GOT3 (cell line): ENCODE measurements at places on chromosomes 7 and 10.

- DNase-seq: no peak
Observed at GRCh38 chr10:97757471-97757870, 14.3 kb downstream of the SFRP5 start.

DNA sequence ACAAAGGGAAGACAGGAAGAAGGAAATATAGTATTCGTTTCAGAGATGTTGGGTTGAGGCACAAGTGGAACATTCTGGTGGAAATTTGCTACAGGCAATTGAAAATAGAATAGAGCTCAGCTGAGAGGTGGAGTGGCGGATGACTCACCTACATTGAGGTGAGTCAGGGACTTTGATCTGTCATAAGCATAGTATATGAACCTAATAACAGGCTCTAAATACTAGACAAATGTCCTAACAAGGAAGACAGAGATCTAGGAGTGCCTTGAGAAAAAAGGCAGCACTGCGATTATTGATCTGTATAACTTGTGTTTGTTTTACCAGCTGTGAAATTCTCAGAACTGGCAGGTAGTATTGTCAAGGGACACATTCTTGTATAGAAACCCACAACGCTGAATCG is 907 bp upstream of the IFRD1 start:
- DNase-seq: no peak

- no peak for DNase-seq
Observed at GRCh38 chr7:5699467-5700384, 81.7 kb downstream of the RNF216 start.

DNA sequence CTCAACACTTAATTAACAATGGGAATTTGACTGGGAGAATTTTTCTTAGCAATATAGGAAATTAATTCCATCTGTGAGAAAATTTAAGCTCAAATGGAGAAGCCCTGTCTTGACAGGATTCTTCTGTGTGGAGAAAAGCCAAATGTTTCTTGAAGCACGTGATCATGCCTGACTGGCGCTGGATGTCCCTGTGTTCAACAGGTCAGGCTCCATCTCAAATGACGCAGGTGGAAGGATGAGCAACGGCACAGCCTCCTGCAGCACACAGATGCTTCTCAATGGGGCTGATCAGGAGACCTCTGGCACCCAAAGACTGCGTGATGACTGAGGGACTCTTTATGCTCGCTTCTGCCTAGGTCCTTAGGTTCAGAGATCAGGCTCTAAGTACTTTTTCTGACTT is 143.8 kb downstream of the RSU1 start:
- no peak for DNase-seq

DNA sequence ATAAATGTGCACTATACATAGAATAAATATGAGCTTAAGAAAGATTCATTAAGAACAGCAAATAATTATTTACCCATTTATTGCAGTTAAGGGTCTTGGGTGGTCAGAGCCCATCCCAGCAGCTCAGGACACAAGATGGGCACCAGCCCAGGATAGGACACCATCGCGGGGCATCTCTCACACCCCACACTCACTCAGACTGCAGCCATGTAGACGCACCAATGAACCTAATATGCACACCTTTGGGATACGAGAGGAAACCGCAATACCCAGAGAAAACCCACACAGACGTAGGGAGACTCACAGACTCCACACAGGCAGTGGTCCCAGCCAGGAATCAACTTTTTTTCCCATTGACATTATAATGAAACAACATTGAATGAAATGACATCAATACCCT is 36.0 kb downstream of the CARD11 start:
- no peak for DNase-seq

DNA sequence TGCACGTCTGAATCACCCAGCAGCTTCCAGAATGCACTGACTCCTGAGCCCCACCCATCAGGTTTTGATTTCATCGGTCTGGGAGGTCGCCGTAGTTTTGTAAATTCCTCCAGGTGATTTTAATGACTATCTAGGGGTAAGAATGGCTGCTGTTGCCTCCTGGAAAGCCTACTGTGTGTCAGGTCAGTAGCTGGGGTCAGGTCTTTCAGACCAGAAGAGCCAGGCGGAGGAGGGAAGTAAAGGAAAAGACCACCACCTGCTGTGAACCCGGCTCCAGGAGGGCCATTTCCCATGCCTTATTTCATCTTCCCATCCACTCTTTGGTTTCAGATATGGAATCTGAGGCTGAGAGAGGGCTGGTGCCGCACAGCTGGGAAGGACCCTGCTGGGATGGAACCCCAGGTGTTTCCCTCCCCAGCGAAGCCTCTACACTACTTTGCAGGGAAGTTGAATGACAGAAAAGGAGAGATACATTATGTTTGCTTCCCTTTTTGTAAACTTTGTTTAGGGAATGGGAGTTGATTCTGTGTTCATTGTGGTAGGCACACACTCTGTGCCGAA is 19.8 kb downstream of the ADAMTS14 start:
- no peak for DNase-seq

GRCh38 chr10:50988792-50989191 is 85.5 kb upstream of the PRKG1 start:
- DNase-seq: no peak

DNA sequence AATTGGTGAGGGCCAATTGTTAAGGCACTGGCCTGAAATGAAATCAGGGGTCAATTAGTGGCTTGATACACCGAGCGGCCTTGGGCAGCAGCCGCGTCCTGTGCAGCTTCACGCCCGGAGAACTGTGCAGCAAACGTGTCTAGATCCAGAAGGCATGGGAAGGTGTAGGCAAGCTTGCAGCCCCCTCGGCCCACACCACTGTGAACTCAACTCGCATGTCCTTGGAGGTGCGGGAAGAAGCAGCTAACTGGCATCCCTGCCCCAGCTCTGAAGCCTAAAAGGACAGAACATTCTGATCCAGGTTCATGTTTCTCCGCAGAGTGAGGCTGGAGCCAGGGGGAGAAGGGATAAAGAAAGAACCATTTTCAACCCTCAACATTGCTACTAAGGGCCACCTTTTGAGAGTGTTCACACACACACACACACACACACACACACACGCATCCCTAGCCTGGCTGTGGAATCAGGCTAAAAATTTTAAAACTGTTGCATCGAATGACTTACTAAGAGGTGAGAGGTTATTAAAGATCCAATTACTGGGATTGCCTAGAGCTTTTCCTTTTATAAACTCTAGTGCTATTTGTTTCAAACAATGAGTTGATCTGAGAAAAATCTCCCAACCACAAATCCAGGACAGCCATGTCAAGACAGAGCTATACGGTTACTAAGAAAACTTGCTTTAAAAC is 104.0 kb downstream of the PARP12 start:
- no peak for DNase-seq

DNA sequence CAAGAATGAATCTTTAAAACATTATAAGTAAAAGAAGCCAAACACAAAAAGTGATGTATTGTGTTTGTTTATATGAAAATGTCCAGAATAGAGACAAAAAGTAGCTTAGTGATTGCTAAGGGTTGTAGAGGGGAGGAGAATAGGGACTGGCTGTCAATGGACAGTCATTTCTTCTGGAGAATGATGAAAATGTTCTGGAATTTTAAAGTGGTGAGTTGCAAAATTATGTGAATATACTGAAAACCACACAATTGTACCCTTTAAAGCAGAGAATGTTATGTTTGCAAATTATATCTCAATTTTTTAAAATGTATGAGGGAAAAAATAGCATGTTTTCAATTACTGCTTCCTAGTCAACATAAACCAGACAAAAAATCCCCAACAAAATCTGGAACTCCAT is 174.2 kb downstream of the KMT2E start:
- no peak for DNase-seq

DNA sequence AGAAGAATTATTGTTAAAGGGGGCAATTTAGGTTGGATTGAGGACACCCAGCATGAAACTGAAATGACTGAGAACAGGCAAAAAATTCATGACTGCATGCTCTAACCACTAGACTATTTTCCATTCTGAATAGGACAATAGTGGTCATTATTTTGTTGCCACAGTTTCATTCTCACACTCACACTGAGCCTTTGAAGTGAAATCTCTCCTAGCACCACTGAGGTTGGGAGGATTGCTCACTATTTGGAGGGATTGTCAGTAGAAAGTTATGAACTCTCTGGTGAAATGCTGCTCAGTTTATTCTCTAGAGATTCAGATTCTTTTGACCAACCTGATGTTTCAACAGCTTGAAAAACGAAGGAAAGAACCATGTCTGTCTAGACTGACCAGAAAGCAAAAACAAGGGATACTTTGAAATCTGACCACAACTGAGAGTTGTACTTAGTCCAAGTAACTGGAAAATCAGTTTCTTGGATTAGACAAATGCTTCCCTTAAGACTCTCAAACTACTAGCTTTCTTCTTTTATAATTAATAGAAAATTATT is 191.2 kb downstream of the DYNC1I1 start:
- no peak for DNase-seq

DNA sequence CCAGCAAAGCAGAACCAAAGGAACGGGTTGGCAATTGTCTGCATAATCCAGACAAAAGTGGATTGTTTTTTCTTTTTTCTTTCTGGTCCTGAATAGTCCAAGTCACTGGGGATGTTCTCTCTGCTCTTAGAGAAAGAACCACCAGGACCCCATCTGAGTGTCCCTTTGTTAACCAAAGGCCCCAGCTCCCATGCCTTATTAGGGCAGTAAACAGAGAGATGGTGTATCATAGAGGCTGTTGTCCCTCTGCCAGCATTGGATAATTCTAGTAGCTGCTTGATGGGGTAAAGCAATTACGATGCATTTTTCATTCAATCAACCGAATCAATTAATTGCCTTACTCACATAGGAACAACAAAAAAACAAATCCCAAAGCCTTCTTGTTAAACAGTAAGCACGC is 213.0 kb downstream of the BUB3 start:
- no peak for DNase-seq

DNA sequence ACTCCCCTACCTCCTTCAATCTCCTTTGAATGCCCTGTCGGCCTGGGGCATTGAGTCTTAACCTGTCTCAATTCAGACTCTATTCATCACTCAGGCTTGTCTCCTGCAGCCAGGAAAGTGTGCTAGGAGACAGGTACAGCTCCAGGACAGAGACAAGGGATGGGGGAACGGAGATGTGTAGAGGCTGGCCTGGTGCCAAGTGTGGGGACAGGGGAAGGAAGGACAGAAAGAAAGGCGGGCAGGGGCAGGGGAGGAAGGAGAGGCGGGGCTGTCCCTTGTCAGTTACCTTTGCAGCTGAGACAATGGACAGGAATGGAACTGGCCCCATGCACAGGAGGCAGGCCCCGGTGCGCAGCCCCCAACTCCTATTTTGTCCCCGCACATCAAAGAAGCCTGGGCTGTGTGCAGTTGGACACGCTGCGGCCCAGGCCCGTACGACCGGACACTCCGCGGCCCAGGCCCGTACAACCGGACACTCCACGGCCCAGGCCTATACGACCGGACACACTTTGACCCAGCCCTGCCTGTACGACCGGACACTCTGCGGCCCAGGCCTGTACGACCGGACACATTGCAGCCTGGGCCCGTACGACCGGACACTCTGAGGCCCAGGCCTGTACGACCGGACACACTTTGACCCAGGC is 36.9 kb downstream of the CHST15 start:
- no peak for DNase-seq

DNA sequence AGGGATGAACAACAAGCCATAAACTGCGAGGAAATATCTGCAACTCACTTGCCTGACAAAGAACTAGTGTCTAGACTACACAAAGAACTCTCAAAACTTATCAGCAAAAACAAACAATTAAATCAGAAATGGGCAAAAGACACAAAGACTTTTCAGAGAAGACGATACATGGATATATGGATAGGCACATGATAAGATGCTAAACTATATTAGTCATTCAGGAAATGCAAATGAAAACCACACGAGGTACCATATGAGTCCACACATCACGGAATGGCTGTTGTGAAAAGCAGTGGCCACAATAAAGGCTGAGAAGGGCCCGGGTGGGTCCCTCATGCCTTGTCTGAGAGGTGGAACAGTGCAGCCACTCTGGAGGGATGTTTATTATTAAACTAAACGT is 267.8 kb downstream of the WDR37 start:
- DNase-seq: no peak

DNA sequence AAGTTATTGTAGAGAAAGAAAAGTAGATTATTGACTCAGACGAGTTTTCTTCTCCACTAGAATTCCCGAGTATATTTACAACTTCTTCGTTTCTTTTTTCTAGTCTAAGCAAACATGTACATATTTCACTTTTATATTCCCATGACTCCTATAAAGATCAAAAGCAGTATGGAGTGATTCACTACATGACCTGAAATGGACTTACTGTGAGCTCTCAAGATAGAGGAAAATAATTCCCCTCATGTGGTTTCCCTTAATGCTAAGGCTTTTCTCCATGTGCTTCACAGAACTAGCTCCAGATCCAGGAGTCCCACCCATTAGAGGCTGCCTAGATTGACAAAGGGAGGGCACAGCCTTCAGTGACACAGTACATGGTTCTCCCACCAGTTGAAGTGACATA is 823.1 kb upstream of the LRRTM3 start:
- no peak for DNase-seq

- no peak for DNase-seq
Observed at GRCh38 chr10:91983416-91983815, 59.8 kb downstream of the BTAF1 start.

DNA sequence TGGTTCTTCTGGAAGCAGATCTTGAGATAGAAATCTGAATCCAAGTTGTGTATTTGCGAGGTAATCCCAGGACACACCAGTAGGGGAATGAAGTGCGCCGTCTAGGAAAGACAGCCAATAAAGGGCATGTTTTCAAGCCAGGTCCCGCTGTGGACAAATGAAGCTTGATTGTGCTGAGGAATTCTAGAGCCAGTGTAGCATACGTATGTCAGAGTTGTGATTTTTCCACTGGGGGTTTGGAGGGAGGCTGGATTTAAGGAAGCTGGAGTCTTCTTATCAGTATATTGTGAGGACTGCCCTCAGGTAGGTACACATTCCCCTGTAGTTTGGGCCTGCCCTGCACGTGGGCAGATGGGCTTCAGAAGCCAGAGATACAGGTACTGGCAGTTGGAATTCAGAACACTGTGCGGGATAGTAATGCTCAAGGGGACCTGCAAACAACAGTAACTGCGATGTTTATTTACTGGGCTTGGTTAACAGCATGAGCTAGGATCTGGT is 50.9 kb downstream of the GALNT11 start:
- no peak for DNase-seq
